GM23248 (cell line): ENCODE measurements at places on chromosomes 13 and 19. TPM values are rescaled to one million over a fixed set of nuclear protein-coding genes. Genes with fewer than 3 reads are reported as not detected.

DNA sequence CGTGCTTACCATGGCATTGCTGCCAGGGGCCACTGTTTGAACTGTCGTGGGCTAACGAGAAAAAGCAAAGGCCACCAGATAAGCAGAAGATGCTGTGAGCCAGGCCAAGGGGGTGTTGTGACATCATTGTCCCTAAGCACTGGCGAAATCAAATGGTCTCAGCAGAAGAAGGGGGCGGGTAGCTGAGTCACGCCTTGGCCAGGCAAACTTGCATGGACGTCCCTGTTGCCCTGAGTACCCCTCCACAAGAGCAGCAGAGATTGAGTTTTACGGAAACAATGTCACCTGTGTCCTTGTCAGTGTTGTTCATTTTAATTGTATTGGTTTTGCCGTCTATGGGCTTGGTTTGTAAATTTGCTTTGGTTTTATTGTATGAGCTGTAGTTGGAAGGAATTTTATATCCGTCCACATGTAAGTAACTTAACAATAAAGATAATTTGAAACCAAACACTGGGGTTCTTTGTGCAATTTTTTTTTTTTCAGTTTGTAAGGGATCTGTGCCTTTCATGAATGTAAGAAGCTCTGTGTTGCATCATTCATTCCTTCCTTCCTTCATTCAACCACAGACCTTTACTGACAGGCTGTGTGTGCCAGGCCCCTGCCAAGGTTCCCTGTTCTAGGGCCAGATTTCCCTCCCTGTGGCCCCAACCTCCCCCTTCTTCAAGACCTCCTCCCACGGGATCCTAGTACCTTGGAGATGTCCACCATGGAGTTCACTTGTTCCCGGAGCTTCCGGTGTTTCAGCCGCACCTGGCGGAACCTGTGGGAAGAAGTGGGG, 12.3 kb downstream of the KCNN4 start:
- DNase-seq: no peak

DNA sequence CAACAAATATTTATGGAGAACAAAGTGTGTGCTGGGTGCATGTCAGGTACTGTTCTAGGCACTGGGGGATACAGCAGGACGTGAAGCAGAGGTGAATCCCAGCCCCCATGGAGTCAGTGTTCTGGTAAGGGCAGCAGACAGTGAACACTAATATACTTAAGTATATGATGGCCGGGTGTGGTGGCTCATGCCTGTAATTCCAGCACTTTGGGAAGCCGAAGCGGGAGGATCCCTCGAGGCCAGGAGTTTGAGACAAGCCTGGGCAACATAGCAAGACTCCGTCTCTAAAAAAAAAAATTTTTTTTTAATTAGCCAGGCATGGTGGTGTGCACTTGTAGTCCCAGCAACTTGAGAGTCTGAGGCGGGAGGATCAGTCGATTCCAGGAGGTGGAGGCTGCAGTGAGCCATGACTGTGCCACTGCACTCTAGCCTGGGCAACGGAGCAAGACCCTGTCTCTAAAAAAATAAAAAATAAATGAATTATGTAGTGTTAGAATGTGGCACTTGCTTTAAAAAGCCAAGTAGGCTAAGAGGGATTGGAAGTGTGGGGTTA, 22.6 kb downstream of the CHST8 start:
- DNase-seq: no peak

The SELENOV gene
- total RNA-seq: not detected in 2 replicates

- peak; percentile 42 for DNase-seq
Measured at GRCh38 chr19:34173193-34173956, 1.1 kb downstream of the LSM14A start.

The MAP4K1 gene
- total RNA-seq: not detected in 2 replicates

DNA sequence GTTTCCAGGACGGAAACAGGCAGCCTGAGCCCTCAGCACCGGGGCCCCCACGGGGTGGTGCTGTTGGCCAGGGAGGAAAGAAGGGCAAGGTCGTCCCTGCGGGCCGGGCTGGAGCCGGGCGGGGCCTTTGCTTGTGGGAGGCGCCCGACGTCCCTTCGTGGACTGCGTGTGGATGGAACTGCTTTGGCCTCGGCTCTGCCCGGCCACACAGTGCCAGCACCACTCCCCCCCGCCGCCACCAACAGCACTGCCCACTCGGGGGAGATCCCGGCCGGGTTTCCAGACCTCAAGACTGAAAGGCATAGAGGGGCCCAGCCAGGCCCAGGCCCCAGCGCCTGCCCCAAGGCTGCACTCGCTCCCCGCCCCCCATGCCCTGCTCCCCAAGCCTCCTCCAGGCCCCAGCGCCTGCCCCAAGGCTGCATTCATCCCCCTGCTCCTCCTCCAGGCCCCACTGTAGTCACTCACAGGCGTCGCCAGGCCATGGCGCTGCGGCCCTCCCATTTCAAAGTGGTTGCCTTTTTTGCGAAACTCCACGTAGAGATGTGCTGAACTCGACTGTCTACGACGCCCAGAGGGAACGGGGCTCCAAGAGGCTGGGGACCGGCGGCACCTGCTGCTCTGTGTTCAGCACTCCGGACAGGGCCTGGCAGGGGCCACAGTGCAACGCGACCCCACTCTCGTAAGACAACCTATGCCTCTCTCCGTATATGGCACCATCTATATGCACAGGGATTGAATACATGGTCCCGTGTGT, 22.5 kb downstream of the C13orf46 start:
- DNase-seq: peak; percentile 80

DNA sequence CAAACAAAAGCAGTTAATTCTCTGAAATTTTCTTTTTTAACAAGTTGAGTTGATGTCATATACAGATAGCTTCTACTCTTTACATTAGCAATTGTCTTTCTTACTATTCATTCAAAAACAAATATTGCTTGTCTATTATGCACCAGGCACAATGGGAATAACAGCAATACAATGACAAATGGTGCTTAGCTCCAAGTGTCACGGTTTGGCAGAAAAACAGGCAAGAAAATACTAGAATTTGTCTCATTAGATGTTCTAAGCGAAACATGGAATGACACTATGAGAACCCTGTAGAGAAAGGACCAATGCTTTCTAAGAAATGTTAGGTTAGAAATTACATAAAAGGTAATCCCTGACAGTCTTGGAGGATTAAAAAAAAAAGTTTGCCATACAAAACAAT, 187.6 kb downstream of the PCDH9 start:
- DNase-seq: no peak

DNA sequence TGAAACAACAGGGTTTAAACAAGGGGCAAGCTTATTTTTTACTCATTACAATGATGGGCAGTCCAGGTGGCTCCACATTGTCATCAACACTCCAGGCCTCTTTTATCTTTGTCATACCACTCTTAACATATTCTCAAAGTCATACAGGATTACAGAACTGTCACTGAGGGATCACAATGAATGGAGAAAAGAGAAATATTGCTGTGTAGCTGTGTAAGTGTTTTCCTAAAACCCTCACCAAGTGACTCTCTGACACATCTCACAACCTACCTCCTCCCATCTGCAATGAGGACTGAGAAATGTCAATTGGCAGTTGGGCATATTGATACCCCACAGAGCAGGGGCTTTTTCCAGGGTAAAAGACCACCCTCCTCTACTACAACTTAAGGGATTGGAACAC, 562.1 kb downstream of the TBC1D4 start:
- no peak for DNase-seq

- DNase-seq: no peak
Measured at GRCh38 chr19:55312621-55313512, 12.3 kb downstream of the TMEM150B start.

The PSG3 gene
- not detected in 2 replicates for total RNA-seq

The RDH8 gene
- 0.97 TPM in 1 of 2 replicates, not detected in the other for total RNA-seq

The PGLYRP2 gene
- total RNA-seq: not detected in 2 replicates

The HSD17B14 gene
- total RNA-seq: 2.6 and 3.9 TPM in 2 replicates

DNA sequence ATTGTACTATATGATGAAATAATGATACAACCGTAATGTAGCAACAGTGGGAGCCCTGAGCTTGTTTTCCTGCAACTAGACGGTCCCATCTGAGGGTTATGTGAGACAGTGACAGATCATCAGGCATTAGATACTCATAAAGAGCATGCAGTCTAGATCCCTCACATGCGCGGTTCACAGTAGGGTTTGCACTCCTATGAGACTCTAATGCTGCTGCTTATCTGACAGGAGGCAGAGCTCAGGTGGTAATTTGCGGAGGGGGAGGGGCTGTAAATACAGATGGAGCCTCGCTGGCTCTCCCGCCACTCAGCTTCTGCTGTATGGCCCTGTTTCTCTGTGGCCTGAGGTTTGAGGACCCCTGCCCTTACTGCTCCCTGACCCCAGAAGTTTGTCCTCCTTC, 13.7 kb downstream of the EPHX3 start:
- no peak for DNase-seq

- no peak for DNase-seq
Measured at GRCh38 chr13:72437458-72437857, 290.0 kb downstream of the MZT1 start.

The FUT1 gene
- total RNA-seq: not detected in 2 replicates

GRCh38 chr13:100721885-100722512, 47.4 kb upstream of the TMTC4 start:
- DNase-seq: peak; percentile 58

The NKPD1 gene
- total RNA-seq: 0.11 and 0.25 TPM in 2 replicates

DNA sequence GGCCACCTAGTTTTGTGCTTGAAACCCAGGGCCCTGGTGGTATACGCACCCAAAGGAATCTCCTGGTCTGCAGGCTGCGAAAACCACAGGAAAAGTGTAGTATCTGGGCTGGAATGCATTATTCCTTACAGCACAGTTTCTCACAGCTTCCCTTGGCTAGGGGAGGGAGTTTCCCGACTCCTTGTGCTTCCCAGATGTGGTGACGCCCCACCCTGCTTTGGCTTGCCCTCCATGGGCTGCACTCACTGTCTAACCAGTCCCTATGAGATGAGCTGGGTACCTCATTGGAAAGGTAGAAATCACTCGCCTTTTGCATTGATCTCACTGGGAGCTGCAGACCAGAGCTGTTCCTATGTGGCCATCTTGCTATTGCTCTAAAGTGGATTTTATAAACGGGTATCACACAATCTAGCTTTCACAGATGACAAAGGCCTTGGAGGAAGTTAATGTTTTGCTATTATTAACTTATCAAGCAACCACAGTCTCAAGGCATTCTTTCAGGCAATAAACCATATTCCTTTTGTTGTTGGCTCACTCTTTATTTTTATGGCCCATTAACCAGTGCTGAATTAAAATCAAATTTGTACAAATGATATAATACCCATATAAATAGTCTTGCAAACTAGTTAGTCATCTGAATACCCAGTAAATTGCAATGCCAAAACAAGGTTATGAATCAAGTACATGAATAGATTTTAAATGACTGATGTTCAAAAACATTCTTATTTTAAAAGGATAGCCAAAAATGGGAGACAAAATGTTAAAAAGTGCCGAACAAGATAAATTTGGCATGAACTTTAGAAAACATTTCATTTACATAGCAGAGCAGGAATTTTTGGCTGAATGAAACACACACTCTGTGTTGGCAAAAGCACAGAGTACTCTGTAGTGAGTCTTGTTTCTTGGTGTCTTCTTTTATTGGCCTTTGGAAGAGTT, 475.4 kb upstream of the ARGLU1 start:
- no peak for DNase-seq

DNA sequence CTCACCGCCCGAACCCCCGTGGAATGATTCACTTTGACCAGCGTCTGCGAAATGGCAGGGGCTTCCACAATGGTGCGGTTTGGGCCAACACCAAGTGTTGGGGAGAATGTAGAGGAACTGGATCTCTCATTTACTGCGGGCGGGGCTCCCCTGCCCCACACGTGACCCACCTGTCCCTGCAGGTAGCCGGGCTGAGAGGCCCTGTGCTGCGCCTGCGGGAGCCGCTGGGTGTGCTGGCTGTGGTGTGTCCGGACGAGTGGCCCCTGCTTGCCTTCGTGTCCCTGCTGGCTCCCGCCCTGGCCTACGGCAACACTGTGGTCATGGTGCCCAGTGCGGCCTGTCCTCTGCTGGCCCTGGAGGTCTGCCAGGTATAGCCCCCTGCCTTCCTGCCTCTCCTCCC, 5.8 kb upstream of the FLT3LG start:
- no peak for DNase-seq

The C19orf81 gene
- total RNA-seq: not detected in 2 replicates

GRCh38 chr13:31073859-31074718, 87.6 kb downstream of the HSPH1 start:
- peak; percentile 59 for DNase-seq

The OLFM2 gene
- total RNA-seq: 11.6 and 26.2 TPM in 2 replicates

GRCh38 chr13:87128036-87128435, 543.1 kb upstream of the SLITRK5 start:
- DNase-seq: peak; percentile 80

DNA sequence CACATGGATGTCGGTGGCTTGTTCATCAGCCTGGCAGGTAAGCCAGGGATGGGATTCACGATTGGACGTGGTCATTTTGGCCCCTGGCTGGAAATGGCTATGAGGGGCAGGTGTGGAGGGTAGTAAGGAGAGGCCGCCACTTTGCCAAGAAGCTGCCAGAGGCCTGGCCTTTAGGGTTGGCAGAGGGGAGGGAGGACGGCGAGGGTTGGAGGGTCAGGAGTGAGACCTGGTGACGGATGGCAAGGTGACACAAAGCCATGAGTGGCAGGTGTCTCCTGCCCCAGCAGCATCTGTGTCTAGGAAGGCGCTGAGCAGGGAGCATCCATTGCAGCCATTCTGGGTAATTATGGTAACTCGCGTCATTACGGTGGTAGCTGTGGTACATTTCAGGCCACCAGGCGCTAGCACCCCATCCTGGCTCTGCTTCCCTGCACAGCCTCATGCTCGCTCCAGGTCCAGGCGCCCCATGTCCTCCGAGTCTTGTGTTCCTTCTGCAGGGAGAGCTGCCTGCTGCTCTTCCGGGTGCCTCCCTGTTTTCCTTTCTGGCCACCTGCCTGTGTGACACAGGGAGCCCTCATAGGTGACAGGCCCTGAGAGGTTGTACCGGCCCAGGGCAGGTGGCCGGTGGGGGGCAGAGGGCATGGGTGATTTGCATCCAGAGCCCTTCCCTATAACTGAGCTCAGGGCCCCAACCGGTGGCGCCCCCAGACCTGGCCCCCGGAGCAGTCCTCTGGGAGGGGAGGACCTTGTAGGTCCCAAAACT, 4.2 kb downstream of the SSBP4 start:
- DNase-seq: no peak

DNA sequence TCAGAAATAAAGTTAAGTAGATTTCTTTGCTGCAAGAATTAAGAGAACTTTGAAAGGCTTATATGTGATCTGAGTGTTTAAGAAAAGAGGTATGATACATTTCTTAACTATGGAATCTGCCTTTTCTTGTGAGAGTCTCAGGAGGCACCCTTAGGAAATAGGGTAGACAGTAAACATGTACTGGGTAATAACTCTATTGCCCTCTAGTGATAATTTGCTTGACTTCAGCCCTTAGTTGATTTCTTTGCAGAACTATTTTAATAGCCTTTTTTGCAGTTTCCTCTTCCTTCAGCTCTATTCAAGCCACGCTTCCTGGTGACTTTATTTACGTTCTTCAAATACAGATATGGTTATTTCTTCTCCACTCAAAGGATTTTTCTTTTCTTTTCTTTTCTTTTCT, 37.0 kb upstream of the CCNA1 start:
- peak; percentile 79 for DNase-seq
